Sigmoid colon (tissue), 7 donors: ENCODE measurements at places on chromosomes 5 and 9. TPM values are rescaled to one million over a fixed set of nuclear protein-coding genes. Genes with fewer than 3 reads are reported as not detected.
A peak's percentile ranks its signal among the peaks of the same experiment; 100 is the strongest.

MELK gene
- total RNA-seq = not detected

REEP2 gene
- 15.7 TPM for total RNA-seq

IFNB1 gene
- total RNA-seq = not detected

PIP5K1B gene
- total RNA-seq = 23.5 TPM

OBP2B gene
- not detected for total RNA-seq

ORM2 gene
- total RNA-seq = not detected

GNAQ gene
- total RNA-seq = 56.7 TPM

ZNF300 gene
- 4.4 TPM for total RNA-seq

- peaks cover 71% of the 10 kb centered on the region for H3K27me3 ChIP-seq
- H3K27ac ChIP-seq = no peak overlapping the region
- no peaks in the 10 kb centered on the region for H3K4me1 ChIP-seq
- DNase-seq = no peak
- no peaks in the 10 kb centered on the region for H3K36me3 ChIP-seq
- no peak overlapping the region for H3K4me3 ChIP-seq
These were observed 35.7 kb upstream of the MSX2 start for GRCh38 chr5:174688441-174689354.

DNA sequence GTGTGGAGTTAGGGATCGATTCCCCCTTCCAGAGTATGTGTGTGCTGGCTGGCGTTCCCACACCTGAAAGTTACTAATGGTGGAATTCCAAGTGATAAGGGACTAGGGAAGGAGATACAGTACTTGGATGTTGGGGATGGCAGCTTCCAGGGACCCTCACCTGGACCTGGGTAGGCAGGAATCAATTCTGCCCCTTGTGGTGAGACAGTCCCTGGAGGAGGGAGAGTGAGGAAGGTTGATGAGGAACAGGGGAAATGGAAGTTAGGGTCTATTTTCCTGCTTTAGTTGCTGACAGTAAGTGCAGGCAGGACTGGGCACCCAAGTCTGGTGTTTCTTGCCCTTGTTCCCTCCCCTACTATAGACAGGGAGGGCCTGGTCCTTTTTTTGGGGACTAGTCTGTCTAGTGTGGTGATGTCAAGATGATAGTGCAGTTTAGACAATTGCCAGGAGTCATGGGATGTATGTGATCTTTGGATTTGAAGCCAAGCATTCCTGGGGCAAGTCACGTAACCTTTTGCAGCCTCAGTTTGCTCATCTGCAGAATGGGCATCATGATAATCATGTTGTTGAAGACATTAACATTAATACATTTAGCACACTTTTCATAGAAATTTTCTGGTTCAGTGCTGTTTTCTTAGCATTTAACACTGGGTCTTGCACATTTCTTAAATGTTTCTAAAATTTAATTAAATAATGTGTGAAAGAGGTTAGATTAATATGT is 51.7 kb downstream of the DAB2IP start:
- no peak overlapping the region for H3K4me3 ChIP-seq
- no peaks in the 10 kb centered on the region for H3K36me3 ChIP-seq
- no peak for DNase-seq

DNA sequence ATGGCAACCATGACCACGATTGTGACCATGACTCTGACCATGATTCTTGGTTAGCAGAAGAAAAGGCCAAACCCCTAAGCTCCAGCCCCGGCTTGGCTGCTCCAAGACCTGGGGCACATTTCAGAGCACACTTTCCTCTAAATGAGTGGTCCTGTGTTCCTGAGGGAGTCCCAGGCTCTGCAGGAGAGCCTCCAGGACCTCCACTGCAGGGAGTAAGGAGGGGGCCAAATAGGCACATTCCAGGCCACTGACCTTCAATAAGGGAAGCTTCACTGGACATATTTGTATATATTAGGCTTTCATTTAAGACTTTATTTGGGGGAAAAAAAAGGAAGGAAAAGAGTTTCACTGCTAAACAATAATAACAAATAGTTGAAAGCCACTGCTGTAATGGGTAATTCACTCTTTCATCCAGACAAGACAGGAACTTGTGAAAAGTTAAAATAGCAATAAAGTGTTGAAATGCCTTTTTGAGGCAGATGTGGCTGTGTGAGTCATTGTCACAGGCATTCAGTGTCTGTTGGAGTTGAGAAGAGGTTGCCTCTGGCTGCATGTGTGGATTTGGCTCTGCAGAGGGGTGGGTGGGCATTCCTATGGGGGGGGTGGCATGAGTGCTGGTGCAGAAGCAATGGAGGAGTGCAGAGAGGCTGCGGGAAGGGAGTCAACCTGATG is 63.9 kb upstream of the TGFBR1 start:
- no peaks in the 10 kb centered on the region for H3K27me3 ChIP-seq
- peaks cover 3% of the 10 kb centered on the region for H3K4me1 ChIP-seq
- H3K27ac ChIP-seq = peak overlapping the region; percentile 87
- no peak overlapping the region for H3K4me3 ChIP-seq
- peaks cover 4% of the 10 kb centered on the region for H3K36me3 ChIP-seq
- DNase-seq = no peak

DNA sequence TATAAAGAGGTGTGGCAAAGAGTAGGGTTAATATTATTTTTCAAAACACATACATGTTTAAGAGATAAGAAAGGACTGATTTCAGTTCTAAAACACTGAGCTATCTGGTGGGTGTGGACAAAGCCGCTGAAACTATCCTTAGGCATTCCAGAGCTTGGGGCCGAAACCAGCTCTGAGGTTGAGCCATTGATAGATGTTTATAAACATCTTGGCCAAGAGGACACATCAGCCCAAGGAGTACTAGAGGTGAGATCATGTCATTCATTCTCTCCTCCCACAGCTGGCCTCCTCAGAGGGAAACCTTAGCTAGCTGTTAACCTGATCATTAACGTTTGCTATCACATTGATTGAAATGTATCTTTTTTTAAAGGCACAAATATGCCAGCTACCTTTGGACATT is 89.9 kb downstream of the NLN start:
- H3K27ac ChIP-seq = no peak overlapping the region
- no peak for DNase-seq
- no peaks in the 10 kb centered on the region for H3K27me3 ChIP-seq
- no peaks in the 10 kb centered on the region for H3K4me1 ChIP-seq
- H3K36me3 ChIP-seq = no peaks in the 10 kb centered on the region
- no peak overlapping the region for H3K4me3 ChIP-seq

- H3K4me3 ChIP-seq = no peak overlapping the region
- H3K36me3 ChIP-seq = no peaks in the 10 kb centered on the region
- H3K27me3 ChIP-seq = no peaks in the 10 kb centered on the region
- no peak overlapping the region for H3K27ac ChIP-seq
- no peaks in the 10 kb centered on the region for H3K4me1 ChIP-seq
These were observed 352.6 kb downstream of the CDH12 start for GRCh38 chr5:22500556-22500955.

GRCh38 chr5:74143721-74144330 is 496.7 kb downstream of the ENC1 start:
- no peak overlapping the region for H3K27ac ChIP-seq
- H3K4me1 ChIP-seq = peaks cover 22% of the 10 kb centered on the region
- no peaks in the 10 kb centered on the region for H3K27me3 ChIP-seq
- H3K36me3 ChIP-seq = no peaks in the 10 kb centered on the region

- DNase-seq = no peak
- no peaks in the 10 kb centered on the region for H3K36me3 ChIP-seq
- H3K27me3 ChIP-seq = no peaks in the 10 kb centered on the region
- H3K4me3 ChIP-seq = no peak overlapping the region
- H3K27ac ChIP-seq = peak overlapping the region; percentile 35
These were observed 2.2 kb upstream of the S1PR3 start for GRCh38 chr9:88988796-88989641.

GRCh38 chr9:112285056-112285455 is 48.4 kb downstream of the PTBP3 start:
- no peak overlapping the region for H3K27ac ChIP-seq
- no peak overlapping the region for H3K4me3 ChIP-seq
- no peaks in the 10 kb centered on the region for H3K27me3 ChIP-seq
- no peaks in the 10 kb centered on the region for H3K4me1 ChIP-seq
- no peak for DNase-seq
- H3K36me3 ChIP-seq = no peaks in the 10 kb centered on the region

GRCh38 chr5:39891376-39891775 is 466.6 kb upstream of the DAB2 start:
- no peak overlapping the region for H3K4me3 ChIP-seq
- DNase-seq = no peak
- no peaks in the 10 kb centered on the region for H3K4me1 ChIP-seq
- no peak overlapping the region for H3K27ac ChIP-seq
- no peaks in the 10 kb centered on the region for H3K36me3 ChIP-seq

DNA sequence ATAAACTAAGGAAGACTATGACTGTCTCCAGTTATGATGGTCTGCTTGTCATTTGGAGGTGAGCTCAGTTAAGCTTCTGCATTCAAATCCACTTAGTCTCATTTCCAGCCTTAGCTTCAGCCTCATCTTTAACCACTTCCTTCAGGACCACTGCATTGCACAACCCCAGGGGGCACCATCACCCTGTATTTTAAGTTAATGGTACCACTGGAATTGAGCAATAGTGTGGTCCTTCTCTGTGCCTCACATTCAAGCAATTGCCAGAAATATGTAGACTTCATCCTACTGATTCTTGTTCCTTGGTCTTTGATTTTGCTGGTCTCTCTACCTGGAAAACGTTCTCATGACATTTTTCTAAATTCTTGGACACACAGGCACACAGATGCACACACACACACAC is 131.5 kb upstream of the PTPN3 start:
- no peak overlapping the region for H3K4me3 ChIP-seq
- no peaks in the 10 kb centered on the region for H3K27me3 ChIP-seq
- H3K4me1 ChIP-seq = no peaks in the 10 kb centered on the region
- H3K27ac ChIP-seq = no peak overlapping the region
- no peaks in the 10 kb centered on the region for H3K36me3 ChIP-seq

- H3K4me3 ChIP-seq = no peak overlapping the region
- no peak overlapping the region for H3K27ac ChIP-seq
- H3K4me1 ChIP-seq = no peaks in the 10 kb centered on the region
- no peaks in the 10 kb centered on the region for H3K36me3 ChIP-seq
These were observed 10.3 kb downstream of the SMC2 start for GRCh38 chr9:104104360-104104759.

GRCh38 chr5:38541174-38541725 is 15.2 kb downstream of the LIFR start:
- DNase-seq = no peak
- H3K36me3 ChIP-seq = no peaks in the 10 kb centered on the region
- no peaks in the 10 kb centered on the region for H3K27me3 ChIP-seq
- no peaks in the 10 kb centered on the region for H3K4me1 ChIP-seq
- no peak overlapping the region for H3K4me3 ChIP-seq
- no peak overlapping the region for H3K27ac ChIP-seq

DNA sequence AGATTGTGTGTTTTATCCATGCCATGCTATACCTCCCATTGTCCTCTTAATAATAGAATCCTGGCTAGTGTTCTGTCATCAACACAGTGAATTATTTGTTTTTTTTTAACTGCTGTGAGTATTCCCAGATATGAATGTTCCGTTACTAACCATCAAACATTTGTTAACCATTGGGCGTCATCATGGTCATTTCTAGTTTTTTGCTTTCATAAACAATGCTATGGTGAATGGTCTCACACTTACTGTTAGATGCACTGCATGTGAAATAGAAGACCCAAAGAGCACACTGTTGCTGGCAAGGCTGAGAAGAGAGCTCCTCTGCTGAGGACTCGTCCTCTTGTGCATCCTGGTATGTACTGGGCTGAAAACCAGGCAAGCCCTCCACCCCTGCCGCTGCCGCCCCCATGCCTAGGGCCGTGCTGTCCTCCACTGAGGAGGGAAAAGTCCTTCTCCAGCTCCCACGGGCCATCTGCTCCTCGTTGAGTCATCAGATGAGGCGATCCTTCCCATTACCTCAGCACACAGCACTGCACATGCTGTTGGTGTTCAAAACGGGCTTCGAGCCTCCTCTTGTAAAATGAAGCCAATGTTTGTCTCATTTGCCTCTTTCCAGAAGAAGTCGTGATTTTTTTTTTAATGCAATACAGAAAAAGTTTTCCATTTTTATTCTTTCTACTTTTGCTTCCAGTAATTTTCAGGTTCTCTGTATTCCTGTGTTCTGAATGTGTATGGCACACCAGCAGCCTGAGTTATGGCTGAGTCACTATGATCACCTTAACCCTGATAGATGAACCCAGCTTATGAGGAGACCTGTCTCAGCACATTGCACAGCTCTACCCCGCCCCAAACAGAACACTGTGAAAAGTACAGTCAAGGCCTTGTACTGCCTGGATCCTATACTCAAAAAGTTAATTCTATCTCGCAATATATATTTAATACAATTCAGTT is 219.0 kb downstream of the AOPEP start:
- no peak overlapping the region for H3K4me3 ChIP-seq
- H3K27me3 ChIP-seq = no peaks in the 10 kb centered on the region
- peaks cover 12% of the 10 kb centered on the region for H3K4me1 ChIP-seq
- DNase-seq = peak; percentile 86
- H3K27ac ChIP-seq = peak overlapping the region; percentile 73
- H3K36me3 ChIP-seq = no peaks in the 10 kb centered on the region

- no peak overlapping the region for H3K4me3 ChIP-seq
- H3K27me3 ChIP-seq = no peaks in the 10 kb centered on the region
- H3K27ac ChIP-seq = no peak overlapping the region
- DNase-seq = no peak
These were observed 1.1 kb upstream of the DNAJC21 start for GRCh38 chr5:34928267-34928666.

GRCh38 chr5:99099691-99100090 is 170.9 kb upstream of the CHD1 start:
- no peak overlapping the region for H3K4me3 ChIP-seq
- H3K27ac ChIP-seq = no peak overlapping the region
- H3K36me3 ChIP-seq = no peaks in the 10 kb centered on the region
- H3K4me1 ChIP-seq = no peaks in the 10 kb centered on the region
- H3K27me3 ChIP-seq = no peaks in the 10 kb centered on the region

DNA sequence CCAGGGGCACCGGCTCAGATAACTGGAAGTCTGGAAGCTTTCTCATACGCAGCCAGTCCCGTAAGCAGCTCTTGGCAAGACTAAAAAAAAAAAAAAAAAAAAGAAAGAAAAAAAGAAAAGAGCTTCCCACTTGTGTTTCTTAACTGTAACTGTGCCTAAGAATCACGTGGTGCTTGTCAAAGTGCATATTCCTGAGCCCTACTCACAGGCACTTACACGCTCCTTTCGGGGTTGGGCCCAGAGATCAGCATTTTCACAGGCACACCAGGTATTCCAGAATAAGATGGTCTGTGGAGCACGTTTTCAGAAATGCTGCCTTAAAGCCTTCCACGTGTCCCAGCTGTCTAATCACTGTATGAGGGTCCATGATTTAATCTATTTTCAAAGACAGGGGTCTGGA is 22.6 kb upstream of the SH3GL2 start:
- no peaks in the 10 kb centered on the region for H3K4me1 ChIP-seq
- no peak overlapping the region for H3K27ac ChIP-seq
- no peak overlapping the region for H3K4me3 ChIP-seq
- no peak for DNase-seq
- H3K36me3 ChIP-seq = no peaks in the 10 kb centered on the region

GRCh38 chr9:129815278-129815677 is 8.7 kb downstream of the TOR1A start:
- H3K27ac ChIP-seq = no peak overlapping the region
- DNase-seq = no peak
- peaks cover 14% of the 10 kb centered on the region for H3K36me3 ChIP-seq
- no peaks in the 10 kb centered on the region for H3K27me3 ChIP-seq

DNA sequence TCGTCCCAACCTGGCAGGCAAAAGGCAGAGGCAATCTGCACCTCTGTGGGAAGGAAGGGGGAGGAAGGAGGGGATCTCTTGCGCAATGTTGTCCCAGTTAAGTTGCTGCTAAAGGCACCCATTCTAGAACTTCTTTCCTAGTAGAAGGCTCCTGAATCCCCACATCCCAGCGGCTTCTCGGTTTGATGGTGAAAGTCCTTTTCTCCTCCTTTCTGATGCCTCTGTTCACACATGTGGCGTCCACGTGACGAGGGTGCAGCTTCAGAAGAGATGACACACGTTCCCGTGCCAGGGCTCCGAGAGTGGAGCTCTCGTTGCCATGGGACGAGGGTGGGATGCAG is 96.9 kb upstream of the FCN2 start:
- H3K27me3 ChIP-seq = no peaks in the 10 kb centered on the region
- peak; percentile 84 for DNase-seq
- no peak overlapping the region for H3K27ac ChIP-seq
- H3K4me1 ChIP-seq = peaks cover 9% of the 10 kb centered on the region
- H3K36me3 ChIP-seq = peaks cover 8% of the 10 kb centered on the region
- H3K4me3 ChIP-seq = no peak overlapping the region
